Naive B cell (primary cell): ENCODE measurements at places on chromosomes 13 and 19.

GRCh38 chr19:40576151-40576584 is 505 bp upstream of the SHKBP1 start:
- no peak for DNase-seq

- peak; percentile 62 for DNase-seq
Observed at GRCh38 chr19:4916292-4917082, 7.2 kb downstream of the UHRF1 start.

DNA sequence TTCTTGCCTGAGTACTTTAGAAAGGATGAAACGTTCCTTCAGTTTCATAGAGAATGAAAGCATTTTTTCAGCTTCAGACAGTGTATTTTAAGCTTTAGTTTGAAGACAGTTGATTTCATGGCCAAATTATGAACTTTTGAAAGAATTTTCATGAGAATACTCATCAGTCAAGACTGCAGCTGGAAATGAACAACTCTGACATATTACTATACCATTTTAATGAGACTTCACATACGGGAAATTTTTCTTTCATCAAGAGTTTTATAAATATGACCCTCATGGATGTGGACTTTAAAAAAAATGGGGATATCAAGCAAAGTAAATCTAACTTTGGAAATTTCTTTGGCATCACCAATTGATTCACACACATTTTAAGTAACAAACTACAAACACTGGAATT is 6.4 kb downstream of the LATS2 start:
- no peak for DNase-seq

GRCh38 chr19:48543121-48543710 is 8.8 kb upstream of the SULT2B1 start:
- DNase-seq = no peak

- DNase-seq = no peak
Observed at GRCh38 chr19:45815481-45816216, 541 bp upstream of the RSPH6A start.
